ENCODE measurements at places on chromosomes 2 and 18. TPM values are rescaled to one million over a fixed set of nuclear protein-coding genes. Genes with fewer than 3 reads are reported as not detected.

GRCh38 chr18:2411381-2411960 lies 159.8 kb downstream of the METTL4 start:
- DNase-seq, result no peak

The CABLES1 gene
- total RNA-seq, result 45.9 TPM

GRCh38 chr2:29224693-29225551 lies 109.7 kb downstream of the CLIP4 start:
- peak; percentile 14 for DNase-seq

- no peak for DNase-seq
Observed at GRCh38 chr2:224909885-224910573, 132.2 kb downstream of the DOCK10 start.

Data from dorsolateral prefrontal cortex (tissue), 122 donors.